ENCODE measurements at places on chromosomes 3 and 15.
A peak's percentile ranks its signal among the peaks of the same experiment; 100 is the strongest.

DNA sequence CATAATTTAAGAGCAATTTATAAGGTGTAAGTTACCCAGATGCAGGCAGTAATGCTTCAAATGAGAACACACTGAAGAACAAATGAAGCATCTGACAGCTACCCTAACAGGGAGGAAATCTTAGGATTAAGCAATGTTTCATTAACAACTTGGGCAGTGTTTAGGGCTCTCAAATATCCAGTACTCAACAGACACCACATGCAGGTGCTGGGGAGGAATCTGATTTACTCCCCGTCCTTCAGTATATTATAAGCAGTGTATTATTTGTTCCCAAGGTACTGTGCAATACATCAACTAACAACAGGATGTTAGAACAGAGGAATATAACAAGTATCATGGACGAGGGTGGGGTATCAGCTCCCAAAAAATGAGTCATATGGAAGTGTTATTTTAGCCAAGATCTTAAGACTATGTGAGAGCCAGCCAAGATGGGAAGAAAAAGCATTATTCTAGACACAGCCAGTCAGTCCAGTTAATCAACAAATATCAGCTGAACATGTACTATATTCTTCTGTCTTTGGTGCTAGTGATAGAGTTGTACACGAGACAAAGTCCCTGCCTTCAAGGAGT lies 20.4 kb downstream of the BTBD1 start:
- no peak for DNase-seq

- peak; percentile 51 for DNase-seq
Observed at GRCh38 chr15:57640930-57641682, 49.4 kb downstream of the MYZAP start.

- DNase-seq: no peak
Observed at GRCh38 chr15:68812069-68812468, 8.6 kb downstream of the ANP32A start.

GRCh38 chr3:177137774-177138705 lies 59.2 kb downstream of the TBL1XR1 start:
- no peak for DNase-seq

DNA sequence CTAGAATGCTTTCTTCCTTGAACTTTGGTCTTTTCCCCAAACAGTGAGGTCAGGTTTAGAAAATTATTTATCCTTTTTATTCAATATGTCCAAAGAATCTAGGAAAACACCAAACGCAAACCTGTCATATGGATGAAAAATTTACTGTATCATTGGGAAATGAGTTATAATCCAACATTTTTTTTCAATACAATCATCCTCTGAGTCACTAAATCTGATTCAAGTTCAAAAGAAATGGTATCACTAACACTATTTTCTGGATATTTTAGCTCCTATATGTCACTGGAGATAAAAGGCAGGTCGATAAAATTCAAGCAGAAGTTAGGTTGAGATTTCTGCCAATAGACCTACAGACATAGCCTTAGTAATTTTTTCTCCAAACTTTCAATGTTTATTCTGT lies 591.6 kb upstream of the AGTR1 start:
- DNase-seq: no peak

DNA sequence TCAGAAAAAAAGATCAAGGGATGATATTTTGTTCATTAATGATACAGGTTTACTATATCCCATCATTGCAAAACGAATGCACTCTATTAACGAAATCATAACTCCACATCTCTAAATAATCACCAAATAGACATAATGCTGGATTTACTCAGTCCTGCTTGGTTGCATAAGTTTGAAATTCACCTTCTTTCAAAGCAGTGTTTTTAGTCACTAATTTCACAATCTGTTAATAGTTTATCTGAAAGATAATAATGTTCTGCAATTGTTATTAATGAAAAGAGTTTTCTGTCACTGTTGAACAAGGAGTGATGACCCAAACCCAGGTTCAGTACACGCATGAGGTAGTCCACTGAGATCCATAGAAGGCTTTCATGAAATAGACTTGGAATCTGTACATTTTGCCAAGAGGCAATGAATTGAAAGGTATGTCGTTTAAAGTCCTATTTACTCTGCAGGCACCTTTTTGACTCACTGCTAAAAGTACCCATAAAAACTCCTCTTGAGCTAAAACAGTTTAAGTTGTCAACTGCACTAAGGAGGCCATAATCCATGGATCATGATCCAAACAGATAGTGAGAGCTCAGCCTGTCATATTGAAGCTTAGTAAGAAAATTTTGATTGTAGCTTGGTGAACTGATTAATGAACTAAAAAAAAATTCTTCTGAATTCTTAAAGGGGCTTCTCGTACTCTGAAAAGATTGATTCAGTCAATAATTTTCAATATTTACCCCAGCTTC lies 75.6 kb upstream of the MBNL1 start:
- peak; percentile 35 for DNase-seq

- DNase-seq: no peak
Observed at GRCh38 chr15:89652666-89653065, 2.6 kb downstream of the KIF7 start.

DNA sequence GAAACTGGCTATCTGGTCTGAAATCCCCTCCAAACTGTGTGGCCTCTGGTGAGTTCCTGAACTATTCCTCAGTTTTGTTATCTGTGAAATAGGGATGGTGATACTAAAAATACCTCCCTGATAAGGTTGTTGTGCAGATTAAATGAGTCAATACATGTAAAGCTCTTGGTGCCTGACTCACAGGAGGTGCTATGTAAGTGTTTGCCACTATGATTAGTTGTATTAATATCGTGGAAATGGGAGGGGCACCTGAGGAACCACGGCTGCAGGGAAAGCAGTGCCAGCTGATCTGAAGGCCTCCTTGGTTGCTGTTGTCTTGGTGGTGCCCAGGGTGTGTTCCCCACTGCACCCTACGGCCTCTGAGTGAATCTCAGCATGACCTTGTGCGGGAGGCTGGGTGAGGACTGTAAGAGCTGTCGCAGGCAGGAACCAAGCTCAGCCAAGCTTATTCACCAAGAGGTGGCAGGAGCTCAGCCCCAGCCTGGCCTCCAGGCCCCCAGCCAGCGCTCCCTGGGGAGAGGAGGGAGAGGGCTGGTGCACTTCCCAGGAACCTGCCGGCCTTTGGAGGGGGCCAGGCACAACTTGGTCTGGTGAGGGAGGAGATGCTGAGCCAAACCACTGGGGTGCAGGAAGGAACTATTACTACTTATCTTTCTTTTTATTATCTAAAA lies 44.8 kb upstream of the CCDC174 start:
- no peak for DNase-seq

DNA sequence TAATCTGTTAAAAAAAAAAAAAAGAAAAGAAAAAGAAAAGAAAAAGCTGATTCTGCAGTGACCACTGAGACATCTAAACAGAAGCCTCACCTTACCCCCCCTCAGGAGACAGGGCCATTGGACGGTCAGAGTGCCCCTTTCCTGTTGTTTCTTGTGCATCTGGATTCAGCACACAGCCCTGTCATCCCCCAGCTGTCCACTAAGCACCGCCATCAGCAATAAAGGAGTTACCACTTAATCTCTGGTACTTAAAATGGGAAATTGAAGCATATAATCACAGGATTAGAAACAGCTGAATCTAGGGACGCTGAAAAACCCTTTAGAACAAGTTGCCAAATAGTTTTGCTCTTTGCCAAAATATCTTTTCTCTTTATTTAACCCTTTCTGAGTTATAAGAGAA lies 62.5 kb downstream of the TRIM69 start:
- DNase-seq: no peak

- no peak for DNase-seq
Observed at GRCh38 chr3:40782111-40782721, 257.5 kb downstream of the ZNF621 start.

GRCh38 chr15:99279827-99280226 lies 28.5 kb downstream of the LRRC28 start:
- no peak for DNase-seq

DNA sequence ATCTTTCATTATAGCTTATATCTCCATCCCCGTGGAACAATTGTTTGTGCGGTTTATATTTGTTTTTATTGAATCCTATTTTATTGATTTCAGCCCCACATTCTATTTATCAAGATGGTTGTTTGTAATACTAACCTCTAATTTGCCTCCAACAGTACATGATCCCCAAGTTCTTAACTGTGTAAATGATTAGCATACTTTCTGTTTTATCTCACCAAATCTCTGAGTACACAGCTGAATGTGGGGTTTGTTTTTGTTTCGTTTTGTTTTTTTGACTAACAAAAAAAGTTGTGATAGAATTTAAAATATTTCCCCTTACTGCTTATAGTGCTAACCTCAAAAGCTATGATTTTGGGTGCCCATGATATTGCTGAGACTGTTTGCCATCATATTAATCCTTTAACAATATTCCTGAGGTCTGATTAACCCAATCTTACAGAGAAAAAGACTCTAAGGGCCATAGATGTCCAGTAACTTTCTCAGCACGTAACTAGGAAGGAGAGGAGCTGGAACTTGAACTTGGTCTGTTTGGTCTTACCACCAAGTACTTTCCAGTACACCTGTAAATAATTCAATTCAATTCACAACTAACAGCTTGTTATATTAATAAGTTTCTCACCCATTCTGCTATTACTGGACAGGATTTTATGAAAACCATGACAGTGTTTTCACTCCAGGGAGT lies 789.8 kb downstream of the TUSC7 start:
- DNase-seq: no peak

GRCh38 chr3:162170581-162170980 lies 674.0 kb downstream of the OTOL1 start:
- no peak for DNase-seq

DNA sequence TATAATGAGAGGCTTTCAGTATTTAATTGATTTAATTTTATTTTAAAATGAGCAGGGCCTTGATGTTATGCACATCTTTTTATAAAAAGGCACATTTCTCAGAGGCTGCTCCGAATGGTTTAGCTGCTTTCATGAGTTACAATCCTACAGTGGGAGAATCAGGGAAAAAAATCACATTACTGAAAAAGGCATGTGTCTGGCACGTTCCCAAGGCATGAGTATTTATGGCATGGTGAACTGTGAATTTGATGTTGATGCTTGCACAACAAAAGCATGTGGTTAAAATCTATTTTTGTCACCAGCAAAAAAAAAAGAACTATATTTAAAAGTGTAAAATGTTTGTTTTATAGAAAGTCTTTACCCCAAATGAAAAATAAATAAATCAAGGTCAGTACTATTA lies 485.2 kb upstream of the ROBO2 start:
- no peak for DNase-seq

GRCh38 chr3:10247679-10248183 lies 528 bp upstream of the TATDN2 start:
- DNase-seq: no peak

DNA sequence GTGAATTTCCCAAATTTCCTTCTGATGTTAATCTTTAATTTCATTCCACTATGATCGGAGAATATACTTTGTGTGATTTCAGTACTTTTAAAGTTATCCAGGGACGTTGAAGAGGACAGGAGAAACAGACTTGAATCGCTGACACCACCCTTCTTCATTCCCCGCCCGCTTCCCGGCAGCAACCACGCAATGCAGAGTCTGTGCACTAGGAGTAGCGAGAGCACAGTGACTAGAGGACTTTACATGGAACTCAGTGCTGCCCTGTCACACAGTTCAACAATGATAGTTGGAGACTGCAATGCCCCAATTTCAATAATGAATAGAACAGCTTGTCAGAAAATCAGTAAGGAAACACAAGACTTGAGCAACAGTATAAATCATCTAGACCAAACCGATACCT lies 73.9 kb downstream of the RNF13 start:
- DNase-seq: no peak

- no peak for DNase-seq
Observed at GRCh38 chr3:169623971-169624370, 39.5 kb downstream of the MECOM start.

- no peak for DNase-seq
Observed at GRCh38 chr3:144241404-144241803, 269.8 kb downstream of the DIPK2A start.

GRCh38 chr3:80870476-80871041 lies 890.9 kb downstream of the GBE1 start:
- DNase-seq: no peak

- DNase-seq: no peak
Observed at GRCh38 chr3:183958226-183958625, 59.5 kb downstream of the ABCC5 start.

- peak; percentile 94 for DNase-seq
Observed at GRCh38 chr3:105366326-105367062, at the start of gene ALCAM. TSS of gene ALCAM (plus strand) at chr3:105366909.

- no peak for DNase-seq
Observed at GRCh38 chr3:45597581-45597980, 3.0 kb downstream of the LIMD1 start.

DNA sequence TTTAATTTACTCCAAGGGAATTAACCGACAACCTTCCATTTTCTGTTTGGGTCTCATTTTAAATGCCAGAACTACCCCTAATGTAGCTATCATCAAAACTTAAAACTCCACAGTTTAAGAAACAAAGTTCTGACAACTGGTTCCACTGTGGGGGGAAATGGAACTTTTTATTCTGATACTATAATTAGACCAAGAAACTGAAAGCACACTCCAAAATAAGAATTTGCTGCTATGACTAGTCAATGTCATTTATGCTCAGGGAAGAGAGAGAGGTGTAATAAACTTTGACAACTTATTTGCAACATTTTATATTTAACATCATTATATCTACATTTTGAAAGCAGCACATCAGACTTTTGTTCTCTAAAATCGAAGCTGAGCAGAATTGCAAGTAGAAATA lies 169.2 kb downstream of the ANXA2 start:
- no peak for DNase-seq

GRCh38 chr15:61075741-61076140 lies 153.4 kb downstream of the RORA start:
- no peak for DNase-seq

- DNase-seq: no peak
Observed at GRCh38 chr3:185559706-185560090, 7.3 kb upstream of the LIPH start.

GRCh38 chr15:66936109-66936860 lies 129.1 kb upstream of the SMAD3 start:
- DNase-seq: no peak

DNA sequence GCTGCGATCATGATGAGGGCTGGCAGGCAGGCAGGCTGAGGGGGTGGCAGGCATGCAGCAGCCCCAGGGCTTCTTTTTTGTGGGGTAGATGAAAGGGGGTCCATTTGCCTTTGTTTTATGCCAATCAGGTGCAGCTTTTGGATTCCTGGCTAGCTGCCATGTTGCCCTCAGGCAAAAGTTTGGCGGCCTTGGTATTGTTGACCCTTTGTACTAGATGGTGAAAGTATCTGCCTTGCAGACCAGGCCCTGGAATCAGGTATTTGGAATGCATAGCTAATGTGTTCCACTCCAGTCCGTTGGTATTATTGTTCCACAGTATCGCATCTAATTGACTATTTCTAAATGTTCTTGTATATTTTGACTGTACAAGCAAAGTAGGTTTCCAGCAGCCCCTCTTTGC lies 35.0 kb downstream of the EEFSEC start:
- DNase-seq: no peak

DNA sequence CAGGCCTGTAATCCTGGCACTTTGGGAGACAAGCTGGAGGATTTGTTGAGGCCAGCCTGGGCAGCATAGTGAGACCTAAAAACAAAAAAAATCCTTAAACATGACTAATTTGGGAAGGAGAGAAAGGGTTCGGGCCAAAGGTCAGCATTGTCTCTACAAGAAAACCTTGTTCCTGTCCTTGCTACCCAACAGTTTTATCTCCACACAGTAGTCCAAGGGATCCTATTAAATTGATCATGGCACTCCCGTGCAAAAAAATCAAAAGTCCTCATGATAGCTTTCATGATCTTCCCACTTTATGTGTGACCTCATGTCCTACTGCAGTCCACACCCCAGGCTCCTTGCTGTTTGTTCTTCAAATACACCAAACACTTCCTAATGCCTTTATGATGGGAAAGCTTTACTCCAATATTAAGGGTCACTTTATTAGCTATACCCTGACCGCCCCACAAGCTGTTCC lies 4.2 kb downstream of the RPL15 start:
- DNase-seq: no peak

- DNase-seq: peak; percentile 64
Observed at GRCh38 chr3:101810022-101810418, 31.0 kb downstream of the NXPE3 start.

Data from common myeloid progenitor, CD34-positive (primary cell).